ENCODE measurements at places on chromosomes 5 and 9.
A peak's percentile ranks its signal among the peaks of the same experiment; 100 is the strongest.

GRCh38 chr5:131794586-131794985, 2.2 kb downstream of the FNIP1 start:
- DNase-seq = no peak

GRCh38 chr5:94508461-94509148, 109.8 kb downstream of the KIAA0825 start:
- DNase-seq = no peak

DNA sequence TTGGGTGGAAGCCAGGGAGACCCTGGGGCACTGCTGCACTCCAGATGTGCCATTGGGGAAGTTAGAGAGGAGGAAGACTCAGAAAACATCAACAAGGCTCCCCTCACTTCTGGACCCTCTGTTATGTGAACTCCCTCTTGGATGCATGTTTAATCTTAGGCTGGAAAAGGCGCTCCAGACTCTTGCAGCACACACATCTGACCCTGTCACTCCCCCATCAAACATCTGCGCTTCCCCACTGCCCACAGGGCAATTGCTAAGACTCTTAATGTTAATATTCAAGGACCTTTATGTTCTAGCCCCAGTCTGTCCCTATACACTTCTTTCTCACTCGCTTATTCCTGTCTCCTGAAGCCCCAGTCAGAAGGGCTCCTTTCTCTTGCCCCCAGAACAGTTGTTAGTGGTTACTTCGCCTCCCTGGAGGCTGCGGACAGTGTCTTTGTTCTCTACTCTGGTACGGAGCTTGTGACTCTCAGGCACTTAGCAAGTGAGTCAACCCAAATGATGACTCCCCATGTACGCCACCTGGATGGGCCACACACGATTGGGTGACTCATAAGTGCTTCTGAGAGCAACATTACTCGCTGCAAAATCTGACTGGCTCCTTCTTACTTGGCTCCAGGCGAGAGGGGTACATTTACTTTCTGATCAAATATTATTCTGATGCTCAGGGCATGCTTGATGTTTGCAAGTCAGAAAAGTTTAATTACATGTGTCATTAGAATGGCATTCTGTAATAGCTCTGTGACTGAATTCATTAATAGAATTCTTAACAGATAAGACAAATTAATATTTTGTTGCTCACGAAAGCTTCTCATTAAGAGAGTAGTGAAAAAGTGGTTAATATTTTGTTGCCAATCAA, 193.6 kb downstream of the HSPA4 start:
- no peak for DNase-seq

- DNase-seq = no peak
Observed at GRCh38 chr5:175321927-175322532, 122.0 kb downstream of the DRD1 start.

GRCh38 chr5:8329773-8330172, 460.8 kb downstream of the MTRR start:
- no peak for DNase-seq

- DNase-seq = no peak
Observed at GRCh38 chr5:4020400-4020799, 424.8 kb downstream of the IRX1 start.

DNA sequence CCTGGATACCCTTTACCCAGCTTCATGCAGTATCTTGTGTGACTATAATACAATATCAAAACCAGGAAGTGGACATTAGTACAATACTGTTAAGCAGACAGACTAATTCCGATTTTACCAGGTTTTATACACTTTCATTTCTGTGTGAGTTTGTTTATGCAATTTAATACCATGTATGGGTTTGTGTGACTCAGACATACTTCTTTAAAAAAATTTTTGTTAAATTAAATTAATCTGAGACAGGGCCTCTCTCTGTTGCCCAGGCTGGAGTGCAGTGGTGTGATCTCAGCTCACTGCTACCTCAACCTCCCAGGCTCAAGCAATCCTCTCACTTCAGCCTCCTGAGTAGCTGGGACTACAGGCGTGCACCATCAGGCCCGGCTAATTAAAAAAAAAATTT, 156.8 kb downstream of the GAPVD1 start:
- no peak for DNase-seq

GRCh38 chr9:128276574-128277270, 646 bp downstream of the SWI5 start:
- DNase-seq = peak; percentile 62

- DNase-seq = no peak
Observed at GRCh38 chr5:160926428-160926827, 74.4 kb upstream of the ATP10B start.

GRCh38 chr9:102106439-102106838, 368.0 kb upstream of the GRIN3A start:
- no peak for DNase-seq

GRCh38 chr5:120088836-120089235, 375.3 kb upstream of the PRR16 start:
- no peak for DNase-seq

DNA sequence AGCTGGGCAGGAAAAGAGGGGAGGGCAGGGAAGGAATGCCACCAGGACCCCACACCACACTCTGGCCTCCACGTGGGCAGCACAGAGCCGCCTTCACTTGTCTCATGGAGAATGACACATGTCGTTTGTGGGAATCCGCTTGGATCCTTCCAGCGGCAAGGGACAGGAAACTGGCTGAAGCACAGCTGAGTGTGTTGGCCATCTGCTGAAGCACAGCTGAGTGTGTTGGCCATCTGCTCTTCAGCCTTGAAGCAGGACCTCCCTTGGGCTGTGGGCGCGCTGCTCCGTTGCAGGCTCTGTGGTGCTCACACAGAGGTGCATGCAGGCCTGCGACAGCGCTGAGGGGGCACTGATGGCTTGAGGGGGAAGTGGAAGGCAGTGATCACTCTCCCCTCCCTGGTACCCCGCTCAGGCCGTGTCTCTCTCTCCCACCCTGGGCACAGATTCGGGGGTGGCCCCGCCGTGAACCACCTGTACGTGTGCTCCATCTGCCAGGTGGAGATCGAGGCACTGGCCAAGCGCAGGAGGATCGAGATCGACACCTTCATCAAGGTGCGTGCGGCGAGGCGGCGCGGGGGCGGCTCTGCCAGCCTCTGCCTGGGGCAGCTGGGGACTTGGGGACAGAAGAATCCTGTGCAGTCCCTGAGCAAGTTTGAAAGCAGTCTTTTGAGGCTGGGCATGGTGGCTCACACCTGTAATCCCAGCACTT, 40.6 kb downstream of the USP20 start:
- DNase-seq = no peak

DNA sequence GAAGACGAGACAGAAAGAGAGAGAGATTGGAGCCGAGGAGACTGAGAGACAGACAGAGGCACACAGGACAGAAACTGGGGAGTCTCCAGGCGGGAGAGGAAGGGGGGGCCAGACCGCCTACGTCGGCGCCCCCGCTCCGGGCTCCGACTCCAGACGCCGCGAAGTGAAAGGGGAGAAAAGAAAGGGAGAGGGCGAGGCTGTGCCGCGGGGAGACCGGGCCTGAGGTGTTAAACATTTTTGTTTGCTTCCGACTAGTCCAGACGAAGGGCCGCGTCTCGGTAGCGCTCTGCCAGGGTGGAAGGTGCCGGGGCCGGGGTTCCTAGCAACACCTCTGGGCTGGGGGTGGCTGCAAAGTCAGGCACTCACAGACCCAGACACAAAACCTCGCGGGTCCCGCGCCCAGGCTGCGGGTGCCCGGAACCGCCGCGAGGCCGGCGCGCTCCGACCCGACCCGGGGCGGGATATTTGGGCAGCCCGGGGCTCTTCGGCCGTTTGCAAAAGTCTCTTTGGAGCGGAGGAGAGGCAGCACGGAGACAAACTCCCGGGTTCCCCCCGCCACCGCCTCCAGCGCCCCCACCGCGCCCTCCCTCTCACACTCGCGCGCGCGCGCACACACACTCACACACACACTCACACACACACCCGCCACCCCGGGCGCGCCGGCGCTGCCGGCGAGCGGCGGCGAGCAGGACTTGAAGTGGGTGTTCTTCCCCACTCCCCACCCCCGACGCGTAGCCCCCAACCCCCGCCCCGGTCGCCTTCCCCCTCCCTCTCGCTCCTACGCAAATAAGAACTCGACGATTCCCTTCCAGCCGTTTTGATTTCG, 626 bp upstream of the FST start:
- peak; percentile 66 for DNase-seq

GRCh38 chr9:106077731-106078130, 383.4 kb downstream of the TMEM38B start:
- no peak for DNase-seq

DNA sequence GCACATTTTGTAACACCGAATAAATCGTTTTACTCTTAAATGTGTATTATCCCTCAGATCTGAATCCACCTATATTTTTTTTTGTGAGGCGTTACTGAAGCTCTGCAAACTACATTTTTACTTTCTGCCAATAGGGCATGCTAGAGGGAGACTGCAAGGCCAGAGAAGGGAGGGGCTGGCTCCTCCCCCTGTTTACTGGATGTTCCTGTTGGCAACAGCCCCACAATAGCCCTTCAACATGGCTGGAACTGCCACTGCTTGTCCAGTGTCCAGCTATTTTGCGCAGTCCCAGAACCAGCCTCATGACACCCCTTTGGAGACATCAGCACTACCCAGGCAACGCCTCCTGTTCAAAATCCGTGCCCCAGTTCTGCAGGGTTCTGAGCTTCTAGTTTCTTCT, 85.4 kb upstream of the MIER3 start:
- no peak for DNase-seq

DNA sequence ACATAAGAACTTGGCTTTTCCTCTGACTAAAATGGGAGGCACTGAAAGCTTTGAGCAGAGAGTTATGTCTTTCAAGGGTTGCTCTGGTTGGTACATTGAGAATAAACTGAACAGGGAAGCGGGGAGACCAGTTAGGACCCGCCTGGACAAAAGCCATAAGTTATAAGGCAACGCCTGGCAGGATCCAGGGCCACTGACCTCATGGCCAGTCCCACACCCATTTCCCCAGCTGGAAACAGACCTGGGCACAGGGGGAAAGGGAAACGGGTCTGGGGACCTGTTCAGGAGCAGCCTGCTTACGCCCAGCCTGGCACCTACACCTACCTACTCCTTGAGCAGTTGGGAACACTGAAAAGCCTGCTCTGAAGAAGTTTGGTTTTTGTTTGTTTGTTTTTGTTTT, 1.3 kb downstream of the SPINK4 start:
- no peak for DNase-seq

- DNase-seq = no peak
Observed at GRCh38 chr5:169832845-169833244, 147.4 kb downstream of the INSYN2B start.

- no peak for DNase-seq
Observed at GRCh38 chr9:113580954-113581311, 117.4 kb downstream of the RGS3 start.

- DNase-seq = peak; percentile 29
Observed at GRCh38 chr5:178366998-178367735, 134.6 kb upstream of the PHYKPL start.

DNA sequence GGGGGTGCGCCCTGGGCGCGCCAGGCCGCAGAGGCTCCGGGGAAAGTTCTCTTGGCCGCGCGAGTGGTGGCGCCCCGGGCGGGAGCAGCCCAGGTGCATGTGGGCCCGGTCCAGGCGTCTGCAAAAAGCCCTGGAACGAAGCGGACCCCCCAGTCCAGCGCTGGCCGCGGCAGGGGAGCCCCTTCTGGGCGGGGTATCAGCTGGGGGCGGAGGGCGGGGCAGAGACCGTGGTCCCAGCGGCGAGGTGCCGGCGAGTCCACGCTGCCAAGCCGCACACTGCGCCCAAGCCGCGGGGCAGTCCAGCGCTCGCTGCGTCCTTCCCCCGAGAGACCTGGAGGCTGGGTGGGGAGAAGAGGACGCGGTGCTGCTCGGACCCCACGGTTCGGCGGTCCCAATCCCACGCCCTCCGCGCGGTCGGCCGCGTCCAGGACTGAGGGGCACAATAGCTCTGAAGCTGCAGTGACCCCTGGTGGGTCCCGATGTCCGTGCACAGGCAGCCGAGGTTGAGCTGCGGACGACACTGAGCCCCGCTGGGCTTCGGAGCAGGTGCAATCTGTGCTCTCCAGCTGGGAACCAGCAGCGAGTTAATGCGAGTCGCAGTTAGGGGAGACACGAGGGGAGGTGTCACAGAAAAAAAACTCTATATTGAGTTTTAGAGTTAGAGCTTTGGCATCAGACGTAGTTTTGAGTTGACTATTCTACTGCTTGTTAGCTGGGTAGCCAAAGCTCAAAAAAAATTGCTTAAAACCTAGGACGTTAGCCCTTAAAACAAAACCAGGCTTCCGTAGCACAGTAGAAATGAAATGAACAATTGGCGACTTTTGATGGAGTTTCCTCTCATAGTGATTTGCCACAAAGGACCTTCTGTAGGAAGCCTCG, 1.1 kb upstream of the EPB41L4A start:
- DNase-seq = peak; percentile 90

DNA sequence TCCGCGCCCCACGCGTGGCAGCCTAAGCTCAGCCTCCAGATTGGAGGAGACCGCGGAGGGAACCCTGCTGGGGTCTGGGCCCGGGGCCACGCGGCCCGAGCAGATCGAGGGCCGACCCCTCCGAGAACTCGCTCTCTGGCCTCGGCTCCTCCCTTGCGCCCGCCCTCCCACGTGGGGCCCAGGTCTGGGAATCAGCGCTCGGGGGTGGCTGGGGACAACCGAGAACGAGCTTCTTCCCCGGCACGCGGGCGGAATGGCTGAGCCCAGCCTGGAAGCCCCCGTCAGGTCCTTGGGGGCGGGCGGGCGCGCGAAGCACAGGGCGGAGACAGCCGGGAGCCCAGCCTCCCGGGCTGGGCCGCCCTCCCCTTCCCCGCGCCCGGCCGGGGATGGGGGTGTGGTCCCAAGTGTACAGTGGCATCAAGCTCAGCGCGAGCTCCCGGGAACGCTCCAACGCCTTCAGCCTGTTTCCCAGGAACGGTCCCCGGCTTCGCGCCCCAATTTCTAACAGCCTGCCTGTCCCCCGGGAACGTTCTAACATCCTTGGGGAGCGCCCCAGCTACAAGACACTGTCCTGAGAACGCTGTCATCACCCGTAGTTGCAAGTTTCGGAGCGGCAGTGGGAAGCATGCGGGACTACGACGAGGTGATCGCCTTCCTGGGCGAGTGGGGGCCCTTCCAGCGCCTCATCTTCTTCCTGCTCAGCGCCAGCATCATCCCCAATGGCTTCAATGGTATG, at the start of gene SLC22A4:
TSS of gene SLC22A4 (plus strand) at position 403 of the 736 bp plus-strand sequence. CDS start at position 626, 223 bp downstream.
- DNase-seq = peak; percentile 96

DNA sequence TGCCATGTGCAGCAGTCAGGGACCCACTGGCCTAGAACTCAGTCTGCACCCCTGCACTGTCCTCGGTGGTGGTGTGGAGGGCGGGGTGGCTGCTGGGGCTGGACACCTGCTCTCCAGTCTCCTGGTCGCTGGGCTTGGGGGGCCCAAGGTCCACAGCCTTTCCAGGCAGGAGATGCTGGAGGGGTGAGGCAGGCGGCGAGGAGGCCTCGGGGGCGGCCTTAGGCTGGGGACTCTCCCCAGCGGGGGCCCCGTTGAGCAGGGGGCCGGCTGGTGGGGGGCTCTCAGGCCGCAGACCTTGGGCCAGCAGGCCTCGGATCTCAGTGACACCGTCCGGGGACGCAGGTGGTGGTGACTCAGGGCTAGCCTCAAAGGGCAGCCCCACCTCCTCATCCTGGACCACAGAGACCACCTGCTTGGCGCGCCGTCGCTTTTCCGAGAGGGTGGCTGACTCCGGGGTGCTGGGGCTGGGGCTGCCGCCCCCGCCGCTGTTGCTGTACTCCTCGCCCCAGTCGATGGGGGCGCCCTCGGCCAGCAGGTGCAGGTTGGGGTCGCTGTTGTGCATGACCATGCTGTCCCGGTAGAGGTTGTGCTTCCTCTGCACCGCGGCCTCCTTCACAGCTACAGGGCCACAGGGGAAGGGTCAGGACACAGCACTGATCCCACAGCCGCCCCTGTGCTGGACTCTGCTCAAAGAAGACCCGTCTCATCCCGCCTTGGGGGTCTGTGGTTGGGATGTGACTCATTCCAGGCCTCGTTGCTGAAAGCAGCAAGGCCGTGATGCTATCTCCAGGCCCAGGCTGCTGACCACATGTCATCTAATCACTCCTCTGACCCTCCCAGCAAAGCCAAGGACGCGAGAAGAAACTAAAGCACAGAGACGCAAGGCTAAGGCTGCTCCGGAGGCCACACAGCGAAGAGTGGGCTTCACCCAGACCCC, 55.8 kb downstream of the LRSAM1 start:
- no peak for DNase-seq

Data from psoas muscle (tissue), 8 donors.